ENCODE measurements at places on chromosomes 12 and 14.

- DNase-seq: no peak
Measured at GRCh38 chr14:31106768-31107167, 80.6 kb upstream of the STRN3 start.

- no peak for DNase-seq
Measured at GRCh38 chr12:58082996-58083395, 141.6 kb downstream of the ATP23 start.

- no peak for DNase-seq
Measured at GRCh38 chr12:120833849-120834248, 70.3 kb downstream of the SPPL3 start.

GRCh38 chr14:21924479-21924878 lies 250.9 kb upstream of the OR4E1 start:
- DNase-seq: no peak

DNA sequence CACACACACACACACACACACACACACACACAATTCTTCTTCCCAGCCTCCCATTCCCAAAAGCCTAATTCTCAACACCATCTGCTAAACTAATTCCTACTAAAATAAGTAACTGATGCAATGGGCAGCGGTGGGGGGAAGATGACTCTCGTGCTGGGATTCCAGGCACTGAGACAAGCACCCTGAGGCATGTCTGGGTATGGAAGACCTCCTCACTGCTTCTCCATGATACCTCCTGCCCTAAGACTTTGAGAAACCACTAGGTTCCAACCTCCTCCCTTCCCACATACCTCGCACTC lies 789 bp upstream of the VWF start:
- DNase-seq: no peak

DNA sequence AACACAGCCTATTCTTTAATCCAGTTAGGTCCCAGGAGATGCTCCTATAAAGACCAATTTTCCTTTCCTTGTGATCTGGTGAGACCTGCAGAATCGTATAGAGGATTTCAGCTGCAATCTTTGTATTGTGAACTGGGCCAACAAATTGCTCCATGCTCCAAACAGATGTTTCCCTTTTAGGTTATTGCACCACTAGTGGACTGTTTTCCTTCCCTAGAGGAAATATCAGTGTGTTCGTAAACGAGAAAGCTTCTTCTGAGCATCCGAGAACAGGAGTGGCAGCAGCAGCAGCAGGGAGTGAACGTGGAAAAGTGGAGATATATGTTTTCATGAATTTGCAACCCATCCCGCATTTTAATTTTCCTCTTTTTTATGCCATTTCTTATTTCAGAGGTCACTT lies 344.1 kb upstream of the PDE3A start:
- DNase-seq: no peak

GRCh38 chr12:131826097-131826928 lies 1.9 kb upstream of the MMP17 start:
- no peak for DNase-seq

GRCh38 chr14:24607081-24607480 lies 2.4 kb downstream of the GZMH start:
- DNase-seq: no peak

GRCh38 chr12:41224066-41224465 lies 35.9 kb downstream of the PDZRN4 start:
- DNase-seq: no peak

GRCh38 chr12:131901431-131902331 lies 7.3 kb downstream of the ULK1 start:
- DNase-seq: no peak

DNA sequence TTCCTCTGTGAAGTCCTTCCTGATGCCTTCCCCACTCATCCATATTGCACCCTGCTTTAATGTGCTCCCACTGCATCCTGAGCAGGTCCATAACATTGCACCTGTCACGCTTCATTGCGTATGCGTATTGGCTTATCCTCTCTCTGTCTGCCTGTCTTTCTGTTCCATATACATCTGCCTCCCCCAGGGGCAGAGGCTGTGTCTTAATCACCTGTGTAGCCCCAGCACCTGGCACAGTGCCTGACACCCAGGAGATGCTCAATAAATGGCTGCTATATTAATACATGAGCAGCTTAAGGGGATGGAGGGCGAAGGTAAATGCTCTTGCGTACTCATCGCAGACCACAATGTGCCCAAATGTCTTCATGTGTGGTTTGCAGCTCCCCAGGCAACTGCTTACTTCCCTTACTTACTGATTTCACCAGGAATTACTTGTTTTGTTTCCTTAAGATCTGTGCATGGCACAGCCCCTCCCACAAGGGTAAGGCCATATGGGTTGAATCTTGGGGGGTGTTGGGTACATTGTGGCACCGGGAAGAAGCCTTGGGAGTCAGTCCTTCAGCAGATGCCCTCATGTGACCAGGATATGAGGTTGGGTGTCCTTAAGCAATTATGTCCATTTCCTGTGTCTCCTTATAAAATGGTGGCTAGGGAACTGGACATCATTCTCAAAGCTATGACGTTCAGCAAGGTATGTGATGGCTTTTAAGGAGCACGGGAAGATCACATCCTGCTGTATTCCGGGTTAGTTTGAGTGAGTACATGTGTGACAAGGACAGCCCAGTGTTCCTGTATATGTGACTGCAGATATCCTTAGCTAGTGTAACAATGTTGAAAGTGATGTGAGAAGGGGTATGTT lies 848 bp upstream of the CPNE6 start:
- DNase-seq: no peak

- DNase-seq: no peak
Measured at GRCh38 chr14:94368956-94369355, 19.4 kb downstream of the SERPINA1 start.

GRCh38 chr12:77742631-77743030 lies 88.1 kb upstream of the NAV3 start:
- DNase-seq: no peak

DNA sequence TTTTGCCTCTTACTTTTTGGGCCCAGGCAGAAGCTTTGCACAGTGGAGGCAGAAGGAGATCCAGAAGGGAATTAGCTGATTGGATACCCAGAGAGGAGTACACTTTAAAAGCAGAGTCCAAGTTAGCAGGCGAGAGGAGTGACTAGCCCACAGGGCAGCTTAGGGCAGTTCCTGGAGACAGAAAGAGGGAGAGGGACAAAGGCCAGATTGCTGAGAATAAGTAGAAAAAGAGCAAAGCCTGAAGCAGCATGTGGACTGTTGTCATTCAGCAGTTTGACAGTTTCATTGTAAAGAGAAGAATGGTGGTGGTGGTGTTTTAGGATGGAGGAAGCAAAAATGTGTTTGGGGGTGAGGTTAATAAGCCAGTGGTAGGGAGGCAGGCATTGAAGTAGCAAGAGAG lies 95.1 kb downstream of the PELI2 start:
- DNase-seq: no peak

DNA sequence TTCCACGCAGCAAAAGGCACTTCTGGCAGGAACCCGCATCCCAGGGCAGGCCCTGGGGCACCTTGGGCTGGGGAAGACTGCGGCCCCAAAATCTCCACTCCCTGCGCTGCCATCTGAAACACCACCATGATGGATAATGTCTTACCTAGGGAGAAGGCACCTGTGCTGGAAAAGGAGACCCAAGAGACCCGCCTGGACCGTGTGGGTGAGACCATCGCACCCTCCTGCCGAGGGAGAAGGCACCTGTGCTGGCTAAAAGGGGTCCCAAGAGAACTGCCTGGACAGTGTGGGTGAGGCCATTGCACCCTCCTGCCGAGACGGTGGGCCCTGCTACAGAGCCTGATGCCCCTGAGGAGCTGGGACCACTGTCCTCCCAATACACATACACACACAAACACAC lies 24.8 kb upstream of the INF2 start:
- no peak for DNase-seq

GRCh38 chr12:56644654-56645053 lies 1.1 kb downstream of the ATP5F1B start:
- DNase-seq: no peak

DNA sequence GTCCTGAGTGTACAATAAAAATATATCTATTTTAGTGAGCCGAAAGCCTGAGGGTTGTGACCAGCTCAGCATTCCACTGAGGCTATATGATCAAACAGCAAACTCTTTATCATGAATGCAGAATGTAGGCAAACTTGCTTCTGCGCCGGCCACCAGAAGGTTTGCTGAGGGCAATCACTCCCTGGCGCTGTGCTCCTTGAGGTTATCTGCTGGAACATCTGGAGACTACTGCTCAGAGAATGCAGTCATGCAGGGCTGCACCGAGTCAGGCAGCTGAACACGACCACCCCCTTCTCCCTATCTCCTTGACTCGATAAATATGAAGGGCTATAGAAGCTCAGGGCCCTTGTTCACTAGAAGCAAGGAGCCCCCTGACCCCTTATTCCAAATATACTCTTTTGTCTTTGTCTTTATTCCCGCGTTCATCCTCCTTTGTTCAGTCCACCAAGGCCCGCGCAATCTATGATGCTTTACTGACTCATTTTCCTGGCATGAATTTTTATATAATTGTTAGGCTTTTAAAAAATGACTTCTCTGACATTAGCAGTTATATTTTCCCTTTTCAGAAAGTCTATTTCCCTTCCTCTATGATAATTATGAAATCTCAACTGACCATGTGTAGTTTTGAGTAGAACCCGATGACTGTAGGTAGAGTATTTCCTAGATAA lies 1089.3 kb downstream of the SLC16A7 start:
- no peak for DNase-seq

- peak; percentile 47 for DNase-seq
Measured at GRCh38 chr14:32560209-32560857, 231.2 kb downstream of the AKAP6 start.

DNA sequence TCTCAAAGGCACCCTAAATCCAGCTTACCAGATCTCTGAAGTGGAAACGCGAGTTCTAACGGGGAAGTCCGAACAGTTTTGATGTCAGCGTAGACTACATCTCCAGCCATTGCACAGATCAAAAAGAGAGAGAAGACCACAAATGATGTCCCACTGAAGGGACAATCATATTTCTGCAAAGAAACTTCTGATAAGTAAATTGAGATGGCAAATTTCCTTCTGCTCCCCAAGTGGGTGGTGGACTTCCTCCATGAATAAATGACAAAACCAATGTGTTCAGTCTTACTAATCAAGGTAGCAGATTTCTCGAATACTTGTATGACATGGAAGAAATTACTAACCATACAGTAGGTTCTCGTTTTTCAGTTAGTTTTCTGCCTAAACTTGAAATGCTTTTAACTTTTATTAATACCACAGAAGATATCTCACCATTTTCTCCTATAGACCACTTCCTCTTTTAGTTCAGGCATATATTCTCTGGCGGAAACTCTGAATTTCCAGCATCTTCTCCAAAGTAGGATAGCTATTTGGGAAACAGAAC lies at the start of gene CLECL1:
Gene CLECL1 (minus strand): TSS at position 177 of the 541 bp plus-strand sequence.
- DNase-seq: no peak

GRCh38 chr14:74141703-74142102 lies 56.9 kb downstream of the LIN52 start:
- no peak for DNase-seq

GRCh38 chr12:89760783-89761182 lies 52.1 kb upstream of the ATP2B1 start:
- no peak for DNase-seq

GRCh38 chr12:12230275-12230674 lies 36.6 kb downstream of the LRP6 start:
- no peak for DNase-seq

DNA sequence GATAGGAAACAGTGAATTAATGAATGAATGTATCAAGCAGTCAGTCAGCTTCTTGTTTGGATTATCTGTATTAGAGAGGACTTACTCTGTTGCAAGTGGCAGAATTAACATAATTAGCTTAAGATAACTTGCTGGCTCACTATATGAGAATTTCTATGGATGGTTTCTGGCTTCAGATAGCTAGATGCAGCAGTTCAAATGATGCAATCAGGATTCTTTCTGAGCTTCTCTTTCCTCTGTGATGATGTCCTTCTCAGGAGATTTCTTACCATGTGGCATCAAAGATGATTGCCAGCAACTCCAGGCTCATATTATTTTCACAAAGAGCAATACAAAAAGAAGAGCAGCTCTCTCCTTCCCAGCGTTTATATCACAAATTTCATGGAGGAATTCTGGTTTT lies 30.7 kb downstream of the FRMD6 start:
- no peak for DNase-seq

- DNase-seq: no peak
Measured at GRCh38 chr12:104064842-104065427, 604 bp downstream of the HCFC2 start.

- peak; percentile 93 for DNase-seq
Measured at GRCh38 chr14:89954070-89955021, at the start of gene EFCAB11. Gene EFCAB11 (minus strand): TSS chr14:89954730. CDS start chr14:89954660, 70 bp downstream.

GRCh38 chr12:5873281-5873919 lies 71.7 kb downstream of the ANO2 start:
- DNase-seq: no peak

- DNase-seq: no peak
Measured at GRCh38 chr14:96049932-96050331, 10.8 kb downstream of the C14orf132 start.

DNA sequence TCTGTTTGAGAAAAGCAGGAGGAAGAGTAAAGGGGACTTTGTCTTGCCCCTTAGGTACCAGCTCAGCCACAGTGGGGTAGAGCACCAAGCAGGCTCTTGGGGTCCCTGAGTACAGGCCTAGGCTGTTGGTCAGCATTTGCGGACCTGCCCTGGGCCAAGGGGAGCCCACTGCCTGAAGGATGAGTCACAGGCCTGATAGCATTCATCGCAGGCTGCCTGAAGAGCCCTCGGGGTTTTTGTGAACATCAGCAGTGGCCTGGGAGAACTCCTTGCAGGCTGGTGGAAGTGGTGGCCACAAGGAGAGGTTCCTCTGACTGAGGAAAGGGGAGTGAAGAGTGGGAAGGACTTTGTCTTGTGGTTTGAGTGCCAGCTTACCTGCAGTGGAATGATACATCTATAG lies 25.0 kb upstream of the P2RX7 start:
- DNase-seq: no peak

GRCh38 chr12:90129366-90130030 lies 420.9 kb upstream of the ATP2B1 start:
- DNase-seq: no peak

- no peak for DNase-seq
Measured at GRCh38 chr14:24965934-24966578, 83.9 kb downstream of the STXBP6 start.

- no peak for DNase-seq
Measured at GRCh38 chr12:6708960-6709394, 8.4 kb upstream of the PIANP start.

- no peak for DNase-seq
Measured at GRCh38 chr14:36021030-36021422, 155.5 kb downstream of the PTCSC3 start.

DNA sequence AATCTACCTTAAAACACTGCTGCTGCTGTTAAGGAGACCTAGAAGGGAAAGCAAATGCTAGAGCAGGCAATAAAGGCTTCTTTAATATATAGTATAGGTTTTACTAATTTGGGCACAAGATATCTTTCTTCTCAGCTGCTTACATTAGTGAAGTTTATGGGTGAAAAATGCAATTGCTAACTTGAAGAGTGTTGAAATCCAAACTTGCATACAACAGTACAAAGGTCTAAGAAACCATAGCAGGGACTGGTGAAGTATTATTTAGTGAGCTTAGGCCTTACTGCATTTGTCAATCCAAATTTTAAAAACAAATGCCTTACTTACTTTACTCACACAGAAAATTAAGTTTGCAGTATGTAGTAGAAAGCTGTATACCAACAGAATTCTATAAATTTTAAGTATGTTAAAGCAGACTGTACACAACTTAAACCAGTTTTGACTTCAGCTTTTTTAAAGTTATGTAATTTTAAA lies 1.4 kb upstream of the AP4S1 start:
- DNase-seq: no peak
